GM20000 (cell line): ENCODE measurements at places on chromosomes 3 and 15.

DNA sequence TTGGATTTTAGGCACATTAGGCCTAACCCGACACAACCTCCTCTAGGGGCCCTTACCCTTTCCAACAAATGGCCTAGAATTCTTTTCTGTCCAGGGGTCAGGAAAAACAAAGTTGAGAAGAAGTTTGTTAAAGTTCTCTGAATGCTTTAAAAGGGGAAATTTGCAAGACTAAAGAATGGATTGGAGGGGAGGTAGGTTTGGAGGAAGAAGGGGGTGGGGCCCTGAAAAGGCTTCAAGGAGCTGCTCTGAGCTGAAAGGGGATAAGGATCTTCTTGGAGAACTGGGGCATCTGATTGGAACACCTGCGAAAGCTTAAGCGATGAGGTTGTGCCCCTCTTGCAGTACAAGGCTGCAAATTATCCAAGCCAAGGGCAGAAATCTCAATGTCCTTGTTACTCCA lies 3.9 kb upstream of the SENP2 start:
- no peak for DNase-seq

DNA sequence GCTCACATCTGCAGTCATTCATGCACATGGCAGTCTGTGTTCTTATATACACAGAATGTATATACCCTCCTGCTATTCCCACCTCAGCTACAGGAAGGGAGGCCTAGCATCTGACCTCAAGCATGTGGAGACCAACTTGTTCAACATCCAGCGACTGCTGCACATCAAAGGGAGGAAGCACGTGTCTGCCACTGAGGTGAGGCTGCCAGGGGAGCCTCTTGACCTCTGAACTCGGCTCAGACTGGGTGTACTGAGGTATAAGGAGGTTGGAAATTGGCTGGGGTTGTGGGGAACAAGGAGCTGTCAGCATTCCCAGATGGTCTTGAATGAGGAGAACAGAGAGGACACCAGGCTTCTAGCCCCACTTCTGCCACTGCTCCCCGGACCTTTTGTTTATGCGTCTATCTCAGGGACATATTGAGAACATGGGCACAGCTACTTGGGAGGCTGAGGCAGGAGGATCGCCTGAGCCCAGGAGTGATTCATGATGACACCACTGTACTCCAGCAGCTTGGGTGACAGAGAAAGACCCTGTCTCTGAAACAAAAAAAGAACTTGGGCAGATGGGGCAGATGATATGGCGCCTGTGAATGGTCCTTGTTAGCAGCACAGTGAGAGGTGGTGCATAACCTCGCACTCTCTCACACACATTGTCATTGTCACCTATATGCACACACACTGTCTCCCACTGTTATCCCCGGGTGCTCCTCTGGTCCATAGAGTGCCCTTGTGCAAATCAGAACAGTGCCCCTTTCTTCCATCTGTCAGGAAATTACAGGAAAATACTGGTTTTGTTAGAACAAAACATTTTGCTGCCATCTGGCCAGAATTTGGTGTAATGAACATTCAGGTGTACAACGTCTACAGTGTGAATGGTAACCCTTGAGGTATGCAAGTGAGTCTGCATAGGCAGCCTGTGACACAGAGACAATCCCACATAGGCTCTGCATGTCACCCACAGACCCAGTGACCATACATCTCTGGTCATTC lies 5.4 kb downstream of the VILL start:
- DNase-seq, result no peak

DNA sequence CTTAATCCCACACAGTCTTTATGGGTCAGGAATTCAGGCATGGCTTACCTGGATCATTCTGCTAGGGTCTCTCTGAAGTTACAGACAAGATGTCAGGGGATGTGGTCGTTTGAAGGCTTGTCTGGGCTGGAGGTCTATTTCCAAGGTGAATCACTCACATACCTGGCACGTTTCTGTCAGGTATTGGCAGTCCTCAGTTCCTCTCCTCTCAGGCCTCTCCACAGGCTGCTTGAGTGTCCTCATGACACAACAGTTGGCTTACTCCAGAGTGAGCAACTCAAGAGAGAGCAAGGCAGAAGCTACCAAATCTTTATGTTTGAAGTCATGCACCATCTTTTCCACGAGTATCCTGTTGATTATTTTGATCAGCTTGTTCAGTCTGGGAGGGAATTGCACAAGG lies 43.9 kb upstream of the PARP14 start:
- DNase-seq, result no peak

GRCh38 chr3:63964681-63965485 lies 52.7 kb upstream of the SCAANT1 start:
- no peak for DNase-seq

DNA sequence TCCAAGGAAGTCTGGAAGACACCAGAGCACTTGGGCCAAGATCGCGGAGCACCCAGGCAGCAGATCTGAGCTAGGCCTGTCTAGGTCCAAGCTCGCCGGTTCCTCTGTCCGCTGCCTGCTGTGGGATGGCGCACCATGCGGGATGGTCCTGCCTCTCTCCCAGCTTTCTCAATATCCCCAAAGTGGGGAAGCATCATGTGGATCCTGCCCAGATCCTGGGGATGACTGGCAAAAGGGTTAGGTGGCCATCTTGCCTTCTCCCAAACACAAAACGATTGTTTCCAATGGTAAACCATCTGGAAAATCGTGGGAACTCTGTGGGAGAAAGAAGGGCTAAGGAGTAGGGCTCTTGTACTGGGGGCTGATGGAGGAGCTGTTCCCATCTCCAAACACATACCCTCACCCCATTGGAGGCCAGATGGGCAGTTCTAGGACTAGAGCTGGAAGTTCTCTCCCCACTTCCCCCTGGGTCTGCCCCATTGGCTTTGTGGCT lies 8.9 kb downstream of the PRKCD start:
- no peak for DNase-seq

DNA sequence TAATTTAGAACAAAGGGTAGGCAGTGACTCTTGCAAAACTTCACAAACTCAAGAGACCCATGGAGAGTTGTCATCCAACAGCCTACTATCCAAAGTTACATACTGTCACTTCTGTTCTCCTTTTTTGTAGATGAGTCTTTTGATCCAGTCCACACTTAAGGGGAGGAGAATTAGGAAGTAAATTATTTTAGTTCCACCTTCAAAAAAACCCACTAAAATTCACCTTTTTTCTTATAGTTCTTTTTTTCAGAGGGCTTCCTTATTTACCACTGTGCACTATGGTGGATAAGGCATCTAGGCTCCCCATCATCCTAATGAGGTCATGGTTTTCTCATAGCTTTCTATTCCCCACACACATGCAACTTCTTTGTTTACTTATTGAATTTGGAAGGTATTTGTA lies 8.6 kb upstream of the TCAIM start:
- no peak for DNase-seq

GRCh38 chr3:54046641-54047214 lies 75.6 kb upstream of the CACNA2D3 start:
- DNase-seq, result no peak

DNA sequence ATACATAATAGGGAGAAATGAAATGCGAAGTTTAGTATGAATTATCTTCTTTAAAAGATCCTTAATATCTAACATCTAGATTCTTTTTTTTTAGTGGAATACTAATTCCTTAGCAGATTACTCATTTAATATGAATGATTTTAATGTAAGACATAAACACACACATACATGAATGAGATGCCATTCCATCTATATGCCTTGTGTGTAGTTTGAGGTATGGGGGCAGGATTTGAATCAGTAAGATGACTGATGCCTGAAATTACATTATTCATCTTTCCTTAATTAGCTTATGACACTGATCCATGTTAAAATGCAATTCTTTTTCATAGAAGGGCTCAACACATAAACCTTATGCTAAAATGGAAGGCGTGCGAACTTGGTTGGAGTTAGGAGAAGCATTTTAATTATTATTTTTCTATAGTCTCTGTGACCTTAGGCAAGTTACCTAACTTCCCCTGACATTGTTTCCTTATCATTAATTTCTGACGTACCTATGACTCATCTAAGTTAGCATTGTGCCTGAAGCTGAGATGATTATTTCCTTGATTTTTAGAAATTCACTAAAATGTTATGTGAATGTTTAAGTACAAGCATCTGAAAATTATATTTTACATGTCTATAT lies 10.8 kb upstream of the BNIP2 start:
- DNase-seq, result no peak

- no peak for DNase-seq
Observed at GRCh38 chr3:5185093-5185673, 2.3 kb upstream of the EDEM1 start.

DNA sequence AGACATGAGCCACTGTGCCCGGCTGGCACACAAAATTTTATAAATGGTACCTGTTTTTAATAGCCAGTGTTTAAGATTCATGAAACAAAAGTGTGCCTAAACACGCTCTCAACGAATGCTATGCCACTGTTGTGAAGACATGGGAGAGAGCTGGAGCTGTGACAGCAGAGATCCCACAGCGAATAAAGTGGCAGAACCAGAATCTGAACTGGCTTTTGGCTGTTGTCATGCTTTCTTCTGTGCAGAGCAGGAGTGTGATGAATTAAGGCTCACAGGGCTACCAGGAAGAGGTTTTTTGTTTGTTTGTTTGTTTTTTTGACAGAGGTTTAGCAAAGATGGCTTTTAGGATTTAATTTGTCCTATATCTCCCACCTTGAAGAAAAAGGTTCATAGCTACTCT lies 14.5 kb downstream of the PTPRG start:
- DNase-seq, result no peak

DNA sequence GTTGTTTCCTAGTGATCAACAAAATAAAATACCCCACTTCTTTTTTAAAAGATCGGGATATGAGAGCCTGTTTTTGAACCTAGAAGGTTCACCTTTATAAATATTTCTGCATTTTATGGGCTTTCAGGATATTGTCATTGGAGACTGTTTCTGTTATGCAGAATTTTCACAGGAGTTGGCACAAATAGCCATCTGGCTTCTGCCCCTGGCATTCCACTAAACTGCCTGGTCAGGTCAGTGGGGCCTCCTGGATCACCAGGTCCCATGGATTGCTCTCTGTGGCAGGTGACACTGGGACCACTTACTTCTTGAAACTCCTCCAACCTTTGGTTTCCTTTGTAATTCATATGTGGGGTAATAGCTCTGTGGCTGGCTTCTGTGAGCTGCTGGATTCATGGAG lies 25.5 kb upstream of the POLR2M start:
- DNase-seq, result no peak

GRCh38 chr3:30112902-30113484 lies 493.4 kb upstream of the TGFBR2 start:
- DNase-seq, result no peak

GRCh38 chr3:13642597-13642996 lies 93.7 kb downstream of the FBLN2 start:
- no peak for DNase-seq

GRCh38 chr3:128235207-128235926 lies 82.1 kb downstream of the EEFSEC start:
- no peak for DNase-seq

- no peak for DNase-seq
Observed at GRCh38 chr15:63107895-63108546, 13.6 kb upstream of the LACTB start.

DNA sequence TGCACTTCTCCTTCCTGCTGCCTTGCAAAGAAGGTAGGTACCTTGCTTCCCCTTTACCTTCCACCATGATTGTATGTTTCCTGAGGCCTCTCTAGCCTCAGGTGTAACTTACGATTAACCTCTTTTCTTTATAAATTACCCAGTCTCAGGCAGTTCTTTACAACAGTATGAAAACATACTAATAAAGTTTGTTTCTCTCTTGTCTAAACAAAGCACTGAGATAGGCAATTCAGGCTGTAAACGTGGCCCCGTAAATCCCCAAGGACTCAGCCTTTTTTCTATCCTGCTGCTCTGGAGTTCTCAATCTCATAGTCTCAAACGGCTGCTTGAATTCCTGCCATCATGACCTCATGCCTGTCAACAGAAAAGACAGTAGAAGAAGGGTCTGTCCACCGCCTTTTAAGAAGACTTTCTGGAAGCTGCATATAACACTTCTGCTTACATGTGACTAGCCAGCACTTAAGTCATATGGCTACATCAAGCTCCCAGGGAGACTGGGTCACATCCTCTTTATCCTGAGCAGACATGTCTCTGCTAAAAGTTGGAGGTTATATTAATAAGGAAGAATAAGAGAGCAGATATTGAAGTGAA lies 257.8 kb downstream of the EBLN2 start:
- DNase-seq, result no peak

- DNase-seq, result no peak
Observed at GRCh38 chr3:4107430-4107829, 195.7 kb upstream of the SETMAR start.

- DNase-seq, result no peak
Observed at GRCh38 chr15:87369269-87369668, 887.3 kb downstream of the NTRK3 start.

- no peak for DNase-seq
Observed at GRCh38 chr3:171181907-171182690, 155.6 kb upstream of the SLC2A2 start.

DNA sequence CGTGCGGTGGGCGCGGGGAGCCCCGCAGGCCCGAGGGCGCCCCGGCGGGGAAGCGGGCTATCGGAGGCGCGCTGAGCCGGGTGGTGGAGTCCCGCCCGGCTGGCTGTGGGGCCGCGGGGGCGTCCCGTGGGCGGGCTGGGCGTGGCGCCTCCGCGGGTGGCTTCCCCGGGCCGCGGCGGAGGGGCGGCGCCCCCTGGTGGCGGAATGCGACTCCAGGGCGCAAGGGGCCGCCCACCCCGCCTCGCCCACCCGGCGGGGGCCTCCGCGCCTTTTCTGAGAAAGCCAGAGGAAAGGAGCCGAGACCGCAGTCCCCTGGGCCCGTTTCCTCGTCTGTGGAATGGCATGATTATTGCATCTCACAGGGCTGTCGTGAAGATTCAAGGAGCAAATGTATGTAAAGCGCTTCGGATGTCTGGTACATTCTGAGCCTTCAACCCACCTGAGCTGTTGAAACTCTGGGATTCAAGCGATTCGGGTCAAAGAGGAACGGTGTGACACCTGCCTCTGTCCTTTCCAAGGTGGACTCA lies 31.9 kb upstream of the RAB6B start:
- DNase-seq, result peak; percentile 95

DNA sequence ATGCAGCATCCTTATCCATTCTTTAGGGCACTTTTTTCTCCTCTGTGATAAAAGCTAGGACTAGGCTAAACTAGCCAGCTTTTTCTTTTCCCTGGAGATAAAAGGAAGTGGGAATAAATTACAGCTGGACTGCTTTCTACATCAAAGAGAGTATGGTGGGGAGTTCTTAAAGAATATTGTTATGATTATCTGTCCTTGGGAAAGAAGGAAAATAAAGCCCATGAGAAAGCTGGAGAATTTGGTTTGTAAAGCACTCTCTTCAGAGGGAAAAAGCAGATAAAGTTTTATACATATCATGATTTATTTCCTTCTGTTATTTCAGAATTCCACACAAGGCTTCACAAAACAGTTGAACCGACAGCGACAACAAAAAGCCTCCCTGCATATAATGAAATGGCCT lies 923.0 kb downstream of the DIPK2A start:
- no peak for DNase-seq

DNA sequence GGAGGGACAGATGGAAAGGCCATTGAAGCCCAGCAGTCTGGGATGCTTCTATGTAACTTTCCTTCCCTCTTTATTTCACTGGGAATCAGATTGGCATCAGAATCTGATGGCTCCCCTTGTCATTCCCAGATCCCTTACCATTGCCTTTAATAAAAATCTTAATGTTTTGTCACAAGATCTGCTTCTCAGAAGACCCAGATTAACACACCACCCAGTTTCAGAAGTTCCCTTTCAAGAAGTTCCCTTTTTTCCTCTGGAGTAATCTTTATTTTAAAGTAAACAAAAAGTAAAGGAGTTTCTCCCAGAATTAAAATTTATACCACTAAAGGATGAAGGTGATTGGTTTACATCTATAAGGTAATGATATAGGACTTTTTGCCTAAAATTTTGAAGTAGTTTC lies 76.4 kb downstream of the UBR1 start:
- DNase-seq, result no peak
